ENCODE measurements at places on chromosomes 16 and 17. TPM values are rescaled to one million over a fixed set of nuclear protein-coding genes. Genes with fewer than 3 reads are reported as not detected.

The SLFN14 gene
- not detected for total RNA-seq

The ABCC11 gene
- total RNA-seq, result 0.09 TPM

The OTOP3 gene
- total RNA-seq, result not detected

The CYBA gene
- 73.2 TPM for total RNA-seq

DNA sequence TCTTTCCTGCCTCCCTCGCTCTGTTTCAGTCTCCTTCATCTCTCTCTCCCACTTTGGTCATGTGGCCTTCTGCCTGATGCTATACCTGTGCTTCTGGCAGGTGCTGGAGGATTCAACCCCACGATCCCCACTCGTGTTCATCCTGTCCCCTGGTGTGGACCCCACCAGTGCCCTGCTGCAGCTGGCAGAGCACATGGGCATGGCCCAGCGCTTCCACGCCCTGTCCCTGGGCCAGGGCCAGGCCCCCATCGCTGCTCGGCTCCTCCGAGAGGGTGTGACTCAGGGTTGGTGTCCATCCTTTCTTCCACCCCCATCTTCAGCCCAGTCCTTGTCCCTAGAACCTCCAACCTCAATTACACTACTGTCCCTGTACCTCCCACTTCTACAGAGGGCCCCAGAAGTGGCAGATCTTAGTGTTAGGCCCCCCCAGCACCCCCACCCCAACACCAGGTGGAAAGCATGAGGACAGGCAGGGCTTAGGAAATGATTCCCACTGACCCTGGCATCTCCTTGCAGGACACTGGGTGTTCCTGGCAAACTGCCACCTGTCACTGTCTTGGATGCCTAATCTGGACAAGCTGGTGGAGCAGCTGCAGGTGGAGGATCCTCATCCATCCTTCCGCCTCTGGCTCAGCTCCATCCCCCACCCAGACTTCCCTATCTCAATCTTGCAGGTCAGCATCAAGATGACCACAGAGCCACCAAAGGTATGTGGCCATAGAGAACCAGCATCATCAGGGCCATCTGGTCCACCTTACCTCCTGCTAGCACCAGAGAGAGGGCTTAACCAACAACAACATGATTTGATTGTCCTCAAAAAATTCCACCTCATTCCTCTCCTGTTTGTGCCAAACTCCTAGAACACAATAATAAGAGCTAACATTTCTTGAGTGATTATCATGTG, 9.7 kb upstream of the KDM6B start:
- no peak for DNase-seq

DNA sequence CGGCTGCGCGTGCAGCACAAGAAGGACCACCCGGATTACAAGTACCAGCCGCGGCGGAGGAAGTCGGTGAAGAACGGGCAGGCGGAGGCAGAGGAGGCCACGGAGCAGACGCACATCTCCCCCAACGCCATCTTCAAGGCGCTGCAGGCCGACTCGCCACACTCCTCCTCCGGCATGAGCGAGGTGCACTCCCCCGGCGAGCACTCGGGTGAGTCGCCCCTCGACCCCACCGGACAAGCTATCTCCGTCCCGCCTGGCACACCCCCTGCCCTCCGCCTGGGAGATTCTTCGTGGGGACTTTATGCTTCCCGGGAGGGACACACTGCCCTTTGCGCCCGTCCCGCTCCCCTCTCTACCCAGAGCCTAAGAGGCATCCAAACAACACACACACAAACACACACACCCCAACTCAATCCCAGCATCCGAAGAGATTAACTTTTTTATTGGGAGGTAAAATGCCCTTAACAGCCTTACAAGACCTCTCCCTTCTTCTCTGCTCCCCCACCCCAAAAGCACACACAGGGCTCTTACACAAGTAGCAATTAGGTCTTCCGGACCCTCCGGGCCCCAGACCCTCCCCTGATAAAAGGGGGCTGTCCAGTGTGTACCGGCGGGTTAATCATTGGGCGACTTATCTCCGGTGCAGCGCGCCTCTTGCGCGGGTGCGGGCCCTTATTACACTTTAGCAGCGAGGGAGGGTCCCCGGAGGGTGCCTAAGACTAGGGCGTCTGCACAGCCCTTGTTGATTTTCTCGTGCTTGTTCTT, 2.1 kb downstream of the SOX9 start:
- peak; percentile 79 for DNase-seq

- no peak for DNase-seq
These were observed 1.7 kb upstream of the NLRP1 start for GRCh38 chr17:5585836-5586521.

GRCh38 chr17:79011451-79012147, 2.0 kb upstream of the CANT1 start:
- DNase-seq, result no peak

DNA sequence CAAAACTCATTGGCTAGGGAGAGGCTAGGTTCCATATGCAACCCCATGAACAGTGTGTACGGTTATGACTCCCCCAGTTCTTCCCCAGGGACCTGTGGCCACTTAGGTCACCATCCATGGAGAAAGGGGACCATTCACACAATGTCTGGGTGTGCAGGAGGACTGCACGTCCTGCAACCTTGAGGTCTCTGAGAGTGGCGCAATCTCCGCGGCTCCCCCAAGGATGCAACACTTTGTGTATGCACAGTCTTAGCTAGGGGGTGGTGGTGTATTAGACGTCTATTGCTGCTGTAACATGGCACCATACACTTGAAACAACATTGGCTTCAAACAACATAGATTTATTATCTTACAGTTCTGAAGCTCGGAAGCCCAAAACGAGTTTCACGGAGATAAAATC, 65.6 kb upstream of the CBX4 start:
- DNase-seq, result no peak

GRCh38 chr17:18937981-18938691, 13.8 kb upstream of the SLC5A10 start:
- no peak for DNase-seq

DNA sequence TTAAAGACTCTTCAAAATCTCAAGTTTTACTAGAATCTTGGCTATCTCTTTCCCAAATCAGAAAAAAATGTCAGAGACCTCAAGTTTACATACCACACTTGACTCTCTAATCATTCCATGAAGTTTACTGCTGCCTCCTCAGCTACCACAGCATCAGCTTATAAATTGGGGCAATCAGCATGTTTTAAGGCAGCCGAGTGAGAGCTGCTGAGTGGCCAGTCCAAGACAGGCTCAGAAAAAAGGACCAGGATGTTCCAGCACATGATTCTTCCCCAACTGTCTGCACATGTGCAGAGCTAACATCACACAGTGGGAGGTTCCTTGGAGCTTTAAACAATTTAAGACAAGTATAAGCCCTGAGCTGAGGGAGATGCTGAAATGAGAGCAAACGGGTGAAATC, 140.6 kb upstream of the NUDT7 start:
- DNase-seq, result no peak

DNA sequence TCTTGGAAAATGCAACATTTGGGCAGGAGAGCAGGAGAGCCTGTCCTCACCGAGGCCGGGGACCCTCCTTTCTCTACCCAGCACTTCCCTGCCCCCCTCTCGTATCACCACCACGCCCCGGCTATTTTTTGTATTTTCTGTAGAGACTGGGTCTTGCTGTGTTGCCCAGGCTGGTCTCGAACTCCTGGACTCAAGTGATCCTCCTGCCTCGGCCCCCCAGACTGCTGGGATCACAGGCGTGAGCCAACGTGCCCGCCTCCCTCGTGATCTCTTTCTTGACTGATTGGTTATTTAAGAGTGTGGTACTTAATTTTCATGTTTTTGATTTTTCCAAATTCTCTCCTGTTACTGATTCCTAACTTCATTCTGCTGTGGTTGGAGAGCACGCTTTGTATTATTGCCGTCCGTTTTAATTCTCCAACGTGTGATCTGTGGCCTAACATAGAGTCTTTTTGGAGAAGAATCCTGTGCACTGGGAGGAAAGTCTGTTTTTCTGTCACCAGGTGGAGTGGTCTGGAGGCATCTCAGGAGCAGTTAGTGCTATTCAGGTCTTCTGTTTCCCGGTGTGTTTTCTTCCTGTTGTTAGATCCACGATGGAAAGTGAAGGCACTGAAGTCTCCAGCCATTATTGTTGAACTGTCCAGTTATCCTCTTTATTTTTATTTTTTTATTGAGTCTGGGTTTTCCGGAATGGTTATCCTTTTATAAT, 40.4 kb downstream of the ZNF778 start:
- no peak for DNase-seq

DNA sequence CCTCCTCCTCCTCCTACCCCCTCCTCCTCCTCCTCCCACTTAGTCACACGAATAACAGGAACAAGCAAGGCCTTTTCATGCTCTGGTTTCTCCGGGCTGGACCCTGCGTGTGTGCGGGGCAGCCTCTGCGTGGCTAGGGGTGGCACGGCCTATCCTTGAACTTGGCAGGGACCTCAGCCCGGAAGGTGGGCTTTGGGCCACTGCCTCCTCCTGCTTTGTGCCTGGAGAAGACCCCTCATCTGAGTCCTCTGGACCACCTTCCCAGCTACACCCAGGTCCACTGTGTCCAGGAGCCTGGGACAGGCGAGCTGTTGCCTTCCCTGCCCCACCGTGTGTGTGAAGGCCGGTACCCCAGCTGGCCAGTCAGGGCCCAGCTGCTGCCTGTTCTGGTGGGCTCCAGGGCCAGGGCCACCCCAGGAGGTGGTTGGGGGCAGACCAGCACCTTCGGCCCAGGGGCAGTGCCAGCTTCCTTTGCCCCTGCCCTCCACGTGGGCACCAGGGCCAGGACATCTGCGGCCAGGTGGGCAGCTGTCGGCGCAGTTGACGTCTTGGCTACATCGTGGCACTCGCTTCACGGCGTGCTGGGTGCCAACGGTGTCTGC, 35.4 kb downstream of the GINS2 start:
- DNase-seq, result peak; percentile 61

DNA sequence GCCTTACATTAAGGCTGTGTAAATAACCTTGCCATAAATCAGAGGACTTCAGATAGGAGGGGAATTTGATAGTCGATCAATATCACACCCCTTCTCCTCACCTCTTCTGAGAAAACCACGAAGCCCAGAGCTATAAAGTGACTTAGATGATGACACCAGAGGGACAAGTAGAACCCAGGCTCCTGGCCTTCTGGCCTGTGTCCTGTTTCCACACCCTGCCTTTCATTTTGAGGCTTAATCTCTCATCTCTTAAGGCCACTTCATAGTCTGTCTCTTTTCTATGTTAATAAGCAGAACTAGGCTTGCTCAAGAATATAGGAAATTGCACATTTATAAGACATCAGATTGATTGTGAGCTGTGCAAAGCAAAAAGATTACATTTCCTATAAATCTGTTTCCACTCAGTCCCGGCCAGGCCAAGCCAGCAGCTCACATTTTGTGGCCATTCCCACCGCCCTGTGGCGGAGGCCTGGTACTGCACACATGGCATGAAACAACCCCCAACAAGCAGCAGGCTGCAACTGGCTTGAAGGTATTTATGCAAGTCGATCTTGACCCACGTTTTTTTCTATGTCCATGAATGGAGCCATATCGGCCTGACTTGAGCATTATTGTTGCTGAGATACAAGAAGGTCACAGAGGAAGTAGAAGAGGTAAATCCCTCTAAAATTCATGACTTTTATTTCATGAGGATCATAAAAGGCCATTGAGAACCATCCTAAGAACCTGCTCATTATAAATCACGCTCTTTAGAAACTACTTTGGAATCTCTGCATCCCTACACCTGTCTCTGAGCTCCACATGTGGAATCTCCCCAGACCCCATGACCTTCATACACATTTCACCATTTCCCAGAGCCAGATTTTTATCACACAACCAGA, 93.7 kb downstream of the PMP22 start:
- peak; percentile 76 for DNase-seq

GRCh38 chr17:74337834-74338500, 11.9 kb downstream of the KIF19 start:
- no peak for DNase-seq

DNA sequence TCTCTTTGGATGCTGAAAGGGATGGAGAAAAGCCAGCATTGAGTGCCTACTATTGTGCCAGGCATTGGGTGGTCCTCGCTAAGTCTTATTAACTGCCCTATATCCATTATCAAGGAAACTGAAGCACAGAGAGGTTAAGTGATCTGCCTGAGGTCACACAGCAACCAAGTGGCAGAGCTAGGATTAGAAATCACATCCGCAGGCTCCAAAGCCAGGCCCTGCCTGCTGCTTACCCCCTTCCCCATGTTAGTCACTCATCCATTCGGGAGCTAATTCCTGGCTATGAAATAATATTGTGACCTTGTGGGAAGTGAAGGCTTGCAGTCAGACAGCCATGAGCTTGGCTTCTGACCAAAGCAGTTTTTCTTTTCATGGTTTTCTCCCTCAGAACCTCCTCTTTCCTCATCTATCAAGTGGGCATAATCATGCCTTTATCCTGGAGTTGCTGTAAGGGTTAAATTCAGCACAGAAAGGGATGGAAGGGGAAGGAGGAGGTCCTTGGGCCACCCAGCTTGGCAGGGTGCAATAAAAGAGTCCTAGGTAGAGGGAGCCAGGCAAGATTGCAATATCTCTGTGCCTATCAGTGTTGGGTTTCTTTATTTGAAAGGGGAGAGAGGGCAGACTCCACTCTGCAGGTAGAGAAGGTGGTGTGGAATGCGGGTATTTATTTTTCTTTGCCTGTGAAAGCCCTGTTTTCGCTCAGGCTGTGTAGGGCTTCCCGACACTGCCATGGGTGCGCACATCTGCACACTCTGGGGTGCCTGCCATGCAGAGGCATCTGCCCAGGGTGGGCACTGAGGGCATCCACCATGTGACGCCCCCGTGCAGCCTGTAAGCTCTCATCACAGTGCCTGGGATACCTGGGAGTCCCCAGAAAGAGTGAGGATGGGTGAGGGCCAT, 11.3 kb downstream of the RAI1 start:
- DNase-seq, result no peak
